NCI-H1417 treated with DMSO at 0.1 percent for 48 hours (cell line): ENCODE measurements at places on chromosomes 1 and 21.

- DNase-seq: no peak
Measured at GRCh38 chr1:42439940-42440339, 15.9 kb downstream of the ZMYND12 start.

GRCh38 chr1:53076721-53077598, 14.9 kb downstream of the PODN start:
- DNase-seq: no peak

- DNase-seq: no peak
Measured at GRCh38 chr1:112957133-112957812, 1.3 kb upstream of the SLC16A1 start.

DNA sequence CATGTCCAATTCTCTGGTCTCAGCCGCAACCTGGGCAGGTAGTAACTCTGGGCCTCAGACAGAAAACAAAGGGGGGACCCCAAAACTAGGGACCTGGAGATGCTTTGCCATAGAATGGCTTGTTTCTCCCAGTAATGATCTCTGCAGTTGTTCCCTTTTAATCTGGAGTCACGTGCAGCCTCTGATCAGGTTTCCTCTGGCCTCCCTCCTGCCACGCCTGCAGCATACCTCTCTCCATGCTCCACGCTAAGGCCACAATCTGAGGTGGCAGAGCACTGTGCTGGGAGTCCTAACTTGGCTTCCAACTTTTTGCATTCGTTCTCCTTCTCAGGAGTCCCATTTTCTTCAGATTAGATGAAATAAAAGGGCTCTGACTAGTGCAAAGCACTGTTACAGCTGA, 1.9 kb downstream of the PABPC4 start:
- no peak for DNase-seq

- DNase-seq: no peak
Measured at GRCh38 chr1:238582816-238583215, 692.1 kb upstream of the ZP4 start.

DNA sequence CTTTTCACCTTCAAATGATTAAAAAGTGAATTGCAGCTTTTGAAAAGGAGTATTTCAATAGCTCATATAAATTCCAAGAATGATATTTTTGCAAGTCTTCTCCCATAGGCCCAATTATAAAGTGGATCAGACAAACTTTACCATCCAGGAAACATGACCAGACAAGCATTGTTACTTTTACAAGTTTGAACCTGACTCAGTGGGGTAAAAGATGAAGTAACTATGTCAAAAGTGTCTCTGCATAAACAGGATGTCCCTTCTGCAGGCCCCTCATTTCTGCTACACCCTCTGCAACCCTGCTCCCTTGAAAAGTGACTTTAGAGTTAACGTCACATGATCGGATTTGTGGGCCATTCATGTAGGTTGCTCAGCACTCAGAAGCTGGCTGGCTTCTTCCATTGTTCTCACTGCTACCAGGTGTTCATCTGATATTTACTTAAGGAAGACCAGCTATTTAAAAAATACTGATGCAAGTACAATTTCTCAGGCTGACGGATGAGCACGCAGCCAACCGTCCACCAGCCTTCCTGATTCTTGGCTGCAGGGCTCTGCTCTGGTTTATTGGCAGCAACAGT, 32.3 kb downstream of the URB1 start:
- peak; percentile 7 for DNase-seq

DNA sequence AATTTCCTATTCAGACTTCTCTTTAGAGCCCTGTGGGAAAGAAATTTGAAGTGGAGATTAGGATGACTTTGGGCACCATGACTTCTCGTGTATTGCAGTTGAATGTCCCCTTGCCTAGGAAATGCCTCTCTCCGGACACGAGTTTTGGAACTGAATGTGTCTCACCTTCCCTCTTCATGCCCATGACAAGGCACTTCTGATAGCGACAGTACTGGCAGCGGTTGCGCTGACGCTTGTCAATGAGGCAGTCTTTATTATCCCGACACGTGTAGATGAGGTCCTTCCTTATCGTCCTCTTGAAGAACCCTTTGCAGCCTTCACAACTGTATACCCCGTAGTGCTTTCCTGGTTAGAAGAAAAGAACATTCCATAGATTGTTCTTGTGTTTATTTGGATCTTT, 28.1 kb downstream of the RXRG start:
- DNase-seq: no peak

DNA sequence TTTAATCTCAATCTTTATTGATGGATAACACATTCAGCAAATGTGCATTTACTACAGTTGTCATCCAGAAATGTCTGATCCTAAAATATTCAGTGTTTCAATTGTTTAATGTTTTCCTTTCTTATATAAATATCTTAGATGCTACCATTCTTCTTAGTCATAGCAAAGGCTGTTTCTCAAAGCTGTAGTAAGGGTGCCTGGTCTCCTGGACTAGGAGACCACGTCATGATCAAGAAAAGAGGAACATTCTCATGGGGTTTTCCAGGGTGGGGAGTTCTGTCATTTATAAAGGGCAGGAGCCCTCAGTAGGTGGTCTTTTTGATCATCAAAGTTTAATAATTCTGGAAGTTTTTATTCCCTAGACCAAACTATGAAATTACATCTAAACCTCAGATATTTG, 292.8 kb downstream of the HMCN1 start:
- DNase-seq: no peak

GRCh38 chr1:180842491-180843275, 70.0 kb upstream of the KIAA1614 start:
- no peak for DNase-seq

DNA sequence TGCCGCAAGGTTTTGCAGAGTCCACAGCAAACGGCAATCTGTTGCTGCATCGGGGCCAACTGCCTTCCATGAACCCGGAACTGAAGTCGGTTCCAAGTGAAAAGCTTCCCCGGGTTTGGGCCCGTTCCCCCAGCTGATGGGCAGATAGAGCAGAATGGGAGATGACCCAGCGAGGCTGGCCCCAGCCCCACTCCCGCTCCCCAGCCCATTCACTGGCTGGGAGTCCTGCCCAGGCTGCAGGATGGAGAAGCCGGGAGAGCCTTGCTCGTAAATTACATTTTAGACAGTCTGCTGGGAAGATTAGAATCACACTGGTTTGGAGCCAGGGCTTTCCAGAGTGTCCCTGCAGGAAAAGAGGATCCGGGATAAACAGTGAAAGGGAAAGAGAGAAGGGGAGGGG, 31.6 kb upstream of the PAX7 start:
- DNase-seq: no peak

- DNase-seq: no peak
Measured at GRCh38 chr1:17653728-17654351, 101.3 kb upstream of the ACTL8 start.

DNA sequence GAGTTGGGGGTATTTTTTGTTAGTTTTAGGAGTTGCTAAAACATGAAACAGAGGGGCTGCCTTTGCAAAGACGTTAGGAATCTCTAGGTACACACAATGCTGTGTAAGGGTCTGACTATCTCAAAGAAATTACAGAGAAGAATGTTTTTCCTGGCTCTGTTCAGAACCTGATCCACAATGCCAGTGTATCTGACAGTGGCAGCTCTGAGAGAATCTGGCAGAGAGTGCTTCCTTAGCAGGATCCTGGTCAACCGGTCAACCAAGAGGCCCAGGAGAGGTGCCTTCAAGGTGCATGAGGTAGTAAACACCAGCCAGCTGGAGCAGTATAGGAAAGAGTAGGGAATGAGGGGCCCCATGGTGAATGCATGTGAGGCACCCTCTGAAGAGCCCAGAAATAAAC, 40.9 kb upstream of the RGS1 start:
- no peak for DNase-seq

DNA sequence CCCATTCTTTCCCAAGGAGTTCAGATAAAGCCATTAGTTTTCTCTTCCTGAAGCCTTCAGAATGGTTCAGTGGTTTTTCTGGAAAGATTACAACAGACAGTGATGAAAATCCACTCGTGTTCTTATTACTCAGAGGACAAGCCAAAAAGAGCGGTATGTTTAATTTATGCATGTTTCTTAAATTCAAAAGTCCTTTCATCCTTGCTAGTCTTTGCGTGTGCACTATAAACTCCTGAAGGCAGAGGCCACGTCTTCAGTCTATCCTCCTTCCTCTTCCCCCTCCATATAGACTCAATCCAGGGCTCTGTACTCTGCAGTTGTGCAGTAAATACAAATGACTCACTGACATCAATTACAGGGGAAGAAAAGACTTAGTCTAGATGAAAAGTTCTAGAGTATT, 409.2 kb upstream of the PLXNA2 start:
- no peak for DNase-seq

DNA sequence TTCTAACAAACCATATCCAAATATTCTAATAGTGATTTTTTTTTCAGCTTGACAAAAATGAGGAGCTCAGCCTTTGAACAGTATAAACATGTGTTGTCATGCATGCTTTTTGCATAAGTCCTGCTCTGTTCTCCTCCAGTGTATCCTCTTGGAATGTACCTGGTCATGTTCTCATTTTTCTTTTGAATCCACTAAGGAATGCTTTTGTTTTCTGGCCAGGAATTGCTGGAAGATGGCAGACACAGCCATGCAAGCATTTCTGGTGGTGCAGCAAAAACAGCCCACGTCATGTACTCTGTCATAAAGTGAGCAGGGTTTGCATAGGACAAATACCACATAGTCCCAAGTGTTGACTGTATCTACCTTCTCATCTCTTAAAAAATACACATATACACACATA, 11.5 kb upstream of the PLD5 start:
- DNase-seq: no peak

DNA sequence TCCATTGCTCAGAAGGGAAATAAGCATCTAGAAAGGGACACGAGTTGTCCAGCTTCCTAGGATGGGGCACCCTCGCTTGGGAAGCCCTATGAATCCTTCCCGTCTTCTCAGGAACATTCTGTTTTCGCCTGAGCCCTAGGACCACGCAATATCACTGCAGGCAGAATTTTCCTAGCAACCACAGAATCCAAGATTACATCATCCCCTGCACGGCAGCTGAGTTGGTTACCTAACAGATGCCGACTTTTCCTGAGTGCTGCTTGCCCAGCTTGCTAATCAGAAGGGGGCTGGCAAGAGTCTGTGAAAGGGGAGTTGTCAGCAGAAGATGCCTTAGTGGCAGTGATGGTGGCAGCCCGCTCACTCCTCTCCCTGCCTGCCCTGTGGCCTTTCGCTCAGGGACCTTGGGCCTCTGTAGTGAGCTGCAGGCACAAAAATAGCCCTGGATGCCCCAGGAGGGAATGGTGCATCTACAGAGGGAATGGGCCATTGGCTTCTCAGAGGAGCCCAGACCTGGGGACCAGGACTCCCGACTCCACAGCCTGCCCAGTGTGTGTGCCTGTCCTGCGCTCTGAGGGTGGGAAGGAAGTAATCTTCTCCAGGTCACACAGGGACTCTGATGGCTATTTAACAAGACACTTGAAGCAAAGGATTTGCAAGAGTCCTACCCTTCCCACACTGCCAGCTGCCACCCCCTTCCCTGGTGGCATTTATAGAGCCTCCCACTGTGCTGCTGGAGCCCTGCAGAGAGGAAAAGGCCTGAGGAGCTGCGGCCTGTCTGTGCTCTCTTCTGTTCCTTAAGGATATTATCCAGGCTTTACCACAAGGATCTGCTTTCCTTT, 28.9 kb upstream of the CLSTN1 start:
- DNase-seq: no peak

- no peak for DNase-seq
Measured at GRCh38 chr21:34611528-34611927, 3.4 kb downstream of the RCAN1 start.

- DNase-seq: no peak
Measured at GRCh38 chr1:204348242-204348641, 11.5 kb downstream of the PLEKHA6 start.

GRCh38 chr1:167082511-167083027, 7.6 kb downstream of the GPA33 start:
- no peak for DNase-seq

DNA sequence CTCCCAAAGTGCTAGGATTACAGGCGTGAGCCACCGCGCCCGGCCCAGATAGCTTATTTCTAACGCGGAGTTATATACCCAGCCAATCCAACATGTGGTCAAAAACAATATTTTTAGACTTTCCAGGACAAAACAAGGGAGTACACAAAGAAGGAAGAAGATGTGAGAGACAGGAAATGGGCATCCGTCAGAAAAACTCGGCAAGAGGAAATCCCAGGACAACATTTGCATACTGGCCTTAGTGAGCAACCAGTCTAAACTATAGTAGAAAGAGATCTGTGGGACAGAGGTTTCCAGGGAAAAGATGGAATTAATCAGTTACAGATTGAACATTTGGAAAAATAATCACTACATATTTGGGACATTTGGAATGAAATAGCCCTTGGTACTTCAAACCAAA, 11.4 kb downstream of the ARMH1 start:
- no peak for DNase-seq

DNA sequence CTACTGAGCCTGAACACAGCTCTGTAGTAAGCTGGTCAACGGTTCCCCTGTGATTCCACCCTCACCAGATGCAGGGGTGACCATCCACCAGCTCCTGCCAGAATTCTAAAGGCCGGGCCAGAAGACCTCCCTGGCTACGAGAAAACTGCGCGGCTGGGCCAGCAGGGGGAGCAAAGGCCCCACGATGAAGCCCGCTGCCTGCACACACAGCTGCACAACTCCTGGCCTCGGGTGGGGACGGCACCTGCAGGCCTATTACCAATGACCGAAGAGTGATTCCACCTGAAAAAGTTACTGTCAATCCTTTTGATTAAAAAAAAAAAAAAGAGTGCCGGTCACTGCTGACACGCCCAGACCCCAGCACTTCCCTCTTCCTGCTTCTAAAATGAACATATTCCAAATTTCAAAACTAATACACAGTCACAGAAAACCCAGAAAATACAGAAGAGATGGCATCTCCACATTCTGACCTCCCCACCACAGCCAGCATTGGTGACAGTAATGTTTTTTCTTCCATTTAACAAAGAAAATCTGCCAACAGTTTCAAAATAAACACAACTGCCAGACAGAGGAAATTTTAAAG, 49.8 kb upstream of the RIPK4 start:
- no peak for DNase-seq

DNA sequence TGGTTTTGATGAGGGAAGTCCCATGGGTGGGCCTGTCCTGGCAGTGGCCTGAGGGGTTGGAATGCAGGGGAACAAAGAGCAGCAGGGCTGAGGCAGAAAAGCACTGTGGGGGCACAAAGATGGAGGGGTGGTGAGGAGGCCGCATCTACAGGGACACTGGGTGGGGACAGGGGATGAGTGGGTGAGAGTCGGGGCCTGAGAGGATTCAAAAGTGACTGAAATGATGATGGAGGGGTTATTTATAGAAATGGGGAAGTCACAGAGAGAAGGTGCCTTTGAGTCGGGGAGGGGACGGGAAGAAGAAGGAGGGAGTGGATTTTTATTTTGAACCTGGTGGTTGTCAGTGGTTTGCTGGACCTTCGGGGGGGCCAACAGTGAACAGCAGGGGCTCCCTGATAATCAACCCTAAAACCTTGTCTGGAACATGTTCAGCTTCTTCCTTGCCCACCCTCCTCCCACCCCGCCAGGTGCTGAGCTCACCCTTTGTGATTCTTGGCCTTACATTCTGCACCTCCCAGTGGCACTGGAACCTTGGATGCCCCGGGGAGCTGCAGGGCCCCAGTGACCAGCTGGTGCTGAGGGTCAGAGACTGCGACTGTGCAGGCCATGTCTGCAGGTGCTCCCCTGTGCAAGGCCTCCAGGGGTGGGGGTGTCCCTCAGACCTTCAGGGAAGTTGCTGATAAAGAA, 42.9 kb downstream of the IER5 start:
- no peak for DNase-seq
